ENCODE measurements at places on chromosomes 16 and 17. TPM values are rescaled to one million over a fixed set of nuclear protein-coding genes. Genes with fewer than 3 reads are reported as not detected.

DNA sequence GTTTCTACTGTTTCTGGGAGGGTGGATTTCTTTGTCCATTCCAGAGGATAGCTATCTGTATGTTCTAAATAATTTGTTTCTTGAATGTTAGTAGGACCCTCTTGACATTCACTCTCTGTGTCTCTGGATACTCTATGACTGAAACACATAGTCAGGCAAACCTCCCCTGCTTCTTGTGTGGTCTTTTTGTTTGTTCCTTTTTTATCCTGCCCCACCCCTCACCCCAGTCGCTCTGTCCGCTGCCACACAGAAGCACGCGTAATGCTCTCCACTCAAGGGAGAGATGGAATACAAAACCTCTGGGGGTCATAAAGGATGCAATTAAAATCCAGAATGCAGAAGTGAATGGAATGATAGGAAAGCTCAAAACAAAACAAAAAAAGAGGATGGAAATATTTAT, 253.1 kb downstream of the RBFOX1 start:
- DNase-seq = no peak

- DNase-seq = no peak
Observed at GRCh38 chr17:19381741-19382444, 3.6 kb downstream of the MAPK7 start.

ZNF624 gene
- total RNA-seq = 5.7 TPM

- DNase-seq = no peak
Observed at GRCh38 chr17:4163951-4164350, 21.0 kb downstream of the CYB5D2 start.

DNA sequence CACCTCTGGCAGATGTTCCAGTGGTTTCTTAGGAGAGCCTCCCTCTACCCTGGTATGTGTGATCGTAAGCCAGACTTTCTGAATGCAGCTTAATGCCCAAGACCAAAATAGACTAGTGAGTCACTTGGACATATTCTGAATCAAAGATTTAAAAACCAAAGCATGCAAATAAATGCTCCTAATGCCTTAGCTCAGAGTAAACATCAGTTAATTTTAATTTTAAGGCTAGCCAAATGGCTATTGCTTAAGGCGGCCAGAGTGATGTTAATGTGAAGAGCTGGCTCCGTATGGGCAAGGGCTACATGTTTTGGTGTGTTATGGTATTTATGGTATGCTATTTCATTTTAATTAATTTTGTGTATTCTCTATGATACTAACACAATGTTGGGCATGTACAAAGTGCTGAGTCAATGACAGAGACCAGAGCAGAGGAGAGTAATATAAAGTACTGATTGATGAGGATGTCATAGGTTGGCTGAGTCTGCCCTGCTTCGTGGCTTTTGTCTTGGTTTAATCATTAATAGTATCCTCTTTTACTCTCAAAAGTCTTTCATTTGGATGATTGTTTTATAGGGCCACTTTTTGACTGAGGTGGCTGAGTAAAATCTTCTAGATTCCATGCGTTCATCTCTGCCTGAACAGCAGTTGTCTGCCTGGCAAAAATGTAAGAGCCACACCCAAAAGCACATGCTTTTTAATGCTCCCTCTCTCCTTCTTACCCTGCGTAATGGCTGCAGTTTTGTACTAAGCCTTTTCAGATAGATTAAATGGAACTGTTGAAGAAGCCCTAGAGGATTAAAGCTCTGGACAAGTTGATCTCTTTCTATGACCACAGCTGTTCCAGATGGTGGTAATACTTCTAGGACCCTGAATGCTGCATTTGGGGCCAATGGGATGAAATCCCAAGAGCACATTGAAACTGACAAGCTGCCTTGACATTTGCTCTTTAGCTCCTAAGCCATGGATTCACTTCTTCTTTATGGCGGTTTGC, 59.6 kb downstream of the MAP2K6 start:
- no peak for DNase-seq

DNA sequence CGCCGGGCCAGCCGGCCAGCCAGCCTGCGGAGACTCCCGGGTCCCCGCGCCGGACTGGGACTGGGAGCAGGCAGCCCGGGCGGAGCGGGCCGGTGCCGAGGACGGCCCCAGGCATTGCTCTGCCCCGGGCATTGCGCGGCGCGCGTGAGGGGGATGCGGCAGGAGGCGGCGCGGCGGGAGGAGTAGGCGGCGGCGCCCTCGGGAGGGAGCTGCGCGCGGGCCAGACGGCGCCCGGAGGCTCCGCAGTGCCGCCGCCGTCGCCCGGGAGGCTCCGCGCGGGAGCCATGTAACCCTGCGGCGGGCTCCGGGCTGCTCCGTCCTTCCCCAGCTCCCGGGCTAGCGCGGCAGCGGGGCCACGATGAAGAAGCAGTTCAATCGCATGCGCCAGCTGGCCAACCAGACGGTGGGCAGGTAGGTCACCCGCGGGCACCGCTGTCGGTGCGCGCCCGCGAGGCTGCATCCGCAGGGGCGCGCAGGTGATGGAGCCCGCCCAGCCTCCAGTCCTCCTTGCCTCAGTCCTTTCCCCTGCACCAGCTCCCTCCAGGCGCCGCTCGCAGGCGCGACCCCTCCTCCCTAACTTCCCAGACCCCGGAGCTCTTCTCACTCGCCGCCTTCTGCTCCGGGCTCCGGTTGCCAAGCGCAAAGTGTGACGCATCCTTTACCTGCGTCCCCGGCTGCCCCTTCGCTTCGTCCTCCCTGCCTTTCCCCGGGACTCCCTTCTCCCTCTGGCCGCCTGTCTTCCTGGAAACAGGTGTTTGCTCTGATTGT, at the start of gene ARHGAP44:
TSS of gene ARHGAP44 (plus strand) at position 18 of the 768 bp plus-strand sequence. CDS start at position 359, 341 bp downstream.
- DNase-seq = no peak

- no peak for DNase-seq
Observed at GRCh38 chr16:56311208-56312027, 113.9 kb downstream of the AMFR start.

EPX gene
- not detected for total RNA-seq

HS3ST6 gene
- not detected for total RNA-seq

- no peak for DNase-seq
Observed at GRCh38 chr17:2996810-2997670, 66.4 kb downstream of the OR1D5 start.

DNA sequence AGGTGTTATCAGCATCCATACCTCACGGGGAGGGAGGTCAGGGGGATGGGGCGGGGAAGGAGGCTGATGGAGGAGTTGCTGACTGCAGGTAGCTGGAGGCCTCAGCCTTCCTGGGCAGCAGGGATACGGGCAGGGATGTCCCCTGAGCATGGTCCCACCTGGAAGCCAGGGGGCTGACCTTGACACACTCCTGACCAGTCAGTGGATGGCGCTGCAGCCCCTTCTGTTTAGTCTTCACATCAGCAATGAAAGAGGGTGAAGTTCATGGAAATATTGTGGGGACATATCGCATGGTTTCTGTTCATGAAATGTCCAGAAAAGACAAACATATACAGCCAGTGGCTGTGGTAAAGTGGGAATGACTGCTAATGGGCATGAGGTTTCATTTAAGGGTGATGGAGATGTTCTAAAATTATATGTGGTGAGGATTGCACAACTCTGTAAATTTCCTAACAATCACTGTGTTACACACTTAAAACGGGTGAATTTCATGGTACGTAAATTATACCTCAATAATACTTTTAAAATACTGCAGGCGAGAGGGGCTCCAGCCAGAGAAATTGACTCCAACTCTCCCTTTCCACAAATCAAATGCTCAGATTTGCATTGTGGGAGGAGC, 489.6 kb downstream of the CDH13 start:
- no peak for DNase-seq

GRCh38 chr16:68072038-68072695, 13.0 kb upstream of the NFATC3 start:
- DNase-seq = no peak

DNA sequence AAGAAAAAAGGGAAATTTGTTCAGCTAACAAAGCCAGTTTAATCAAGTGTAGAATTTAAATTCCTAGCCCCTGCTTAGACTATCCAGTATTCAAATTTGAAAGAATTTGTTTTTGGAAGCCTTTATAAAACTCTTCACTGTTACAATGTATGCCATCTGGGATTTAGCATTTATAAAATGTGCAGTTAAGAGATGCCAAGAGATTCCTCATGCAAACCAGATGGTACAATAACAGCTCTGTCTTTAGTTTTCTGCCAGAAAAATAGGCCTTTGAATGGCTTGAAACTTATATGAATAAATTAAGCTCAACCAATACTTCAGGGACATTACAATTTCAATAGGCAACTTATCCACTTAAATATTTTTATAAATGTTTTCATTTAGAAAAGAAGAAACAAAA, 6.8 kb upstream of the ANKS4B start:
- no peak for DNase-seq

SLC38A8 gene
- not detected for total RNA-seq

DNA sequence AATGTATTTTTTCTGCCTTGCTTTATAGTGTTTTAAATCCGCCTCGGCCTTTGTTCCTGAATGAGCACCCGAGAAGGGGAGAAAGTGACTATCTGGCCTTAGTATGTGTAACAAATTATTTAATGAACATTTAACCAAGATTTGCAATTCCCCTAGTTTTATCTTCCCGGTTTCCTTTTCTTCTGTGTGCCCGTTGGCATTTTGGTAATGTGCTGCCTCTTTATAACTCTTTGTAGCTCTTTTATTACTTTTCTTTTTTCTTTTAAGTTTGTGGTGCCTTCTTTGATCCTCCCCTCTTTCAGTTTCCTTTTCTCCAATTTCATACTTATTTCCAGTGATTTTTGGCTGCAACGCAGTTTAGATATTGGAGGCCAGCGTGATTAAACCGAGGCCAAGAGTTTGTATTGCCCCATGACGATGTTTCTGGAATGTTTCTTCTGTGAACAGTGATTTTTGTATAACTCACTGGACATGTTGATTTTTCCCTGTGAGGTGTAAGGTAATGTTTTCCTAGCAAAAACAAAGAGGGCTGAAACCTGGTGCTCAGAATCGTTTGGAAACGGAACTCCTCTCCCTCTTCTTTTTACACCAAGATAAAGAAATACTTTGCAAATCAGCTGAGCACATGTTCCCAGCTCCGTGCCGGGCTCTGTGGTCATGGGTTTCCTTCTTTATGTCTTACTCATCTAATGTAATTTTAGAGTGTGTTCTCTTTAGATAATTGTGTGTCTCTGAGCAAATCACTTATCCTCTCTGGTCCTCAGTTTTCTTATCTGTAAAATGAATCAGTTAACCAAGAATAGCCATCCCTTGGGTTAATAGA, 344.3 kb downstream of the WWOX start:
- DNase-seq = no peak

IFT20 gene
- total RNA-seq = 36.3 TPM

DNA sequence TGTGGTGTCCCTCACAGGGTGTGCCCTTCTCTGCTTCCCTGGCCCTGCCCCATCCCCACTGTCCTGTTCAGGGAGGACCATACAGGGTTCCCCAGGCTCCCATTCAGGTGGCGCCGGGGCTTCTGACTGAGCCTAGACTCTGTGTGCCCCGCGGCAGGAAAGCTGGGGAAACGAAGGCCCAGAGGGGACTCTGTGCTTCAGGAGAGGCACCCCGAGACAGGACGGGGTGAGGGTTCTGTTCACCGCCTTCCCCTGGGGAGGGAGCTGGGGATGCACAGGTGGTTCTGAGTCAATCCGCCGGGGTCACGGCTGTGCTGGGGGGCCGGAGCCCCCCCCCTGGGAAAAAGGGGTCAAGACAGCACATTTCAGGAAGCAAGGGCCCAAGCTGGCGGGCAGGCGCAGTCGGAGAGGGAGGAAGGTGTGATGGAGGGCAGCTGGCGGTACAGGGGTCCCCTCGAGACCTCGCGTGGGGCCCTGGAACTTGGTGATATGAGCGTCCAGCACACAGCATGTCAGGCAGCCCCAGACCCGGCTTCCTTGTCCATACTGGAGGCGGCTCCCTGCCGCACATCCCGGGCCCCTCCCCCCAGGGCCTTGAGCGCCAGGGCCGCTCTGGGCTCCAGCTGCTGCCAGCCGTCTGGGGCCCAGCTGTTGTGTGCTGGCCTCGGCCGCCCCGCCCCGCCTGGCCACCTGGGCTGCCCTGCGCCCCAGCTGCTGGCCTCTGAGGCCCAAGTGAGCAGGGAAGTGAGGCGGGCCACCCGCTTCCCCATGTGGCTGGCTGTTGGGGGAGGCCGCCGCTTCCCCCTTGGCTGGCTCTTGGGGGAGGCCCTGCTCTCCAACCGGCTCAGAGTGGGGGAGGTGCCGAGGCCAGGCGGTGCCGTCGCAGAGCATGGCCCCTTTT, 5.6 kb upstream of the NOTUM start:
- DNase-seq = no peak

DNA sequence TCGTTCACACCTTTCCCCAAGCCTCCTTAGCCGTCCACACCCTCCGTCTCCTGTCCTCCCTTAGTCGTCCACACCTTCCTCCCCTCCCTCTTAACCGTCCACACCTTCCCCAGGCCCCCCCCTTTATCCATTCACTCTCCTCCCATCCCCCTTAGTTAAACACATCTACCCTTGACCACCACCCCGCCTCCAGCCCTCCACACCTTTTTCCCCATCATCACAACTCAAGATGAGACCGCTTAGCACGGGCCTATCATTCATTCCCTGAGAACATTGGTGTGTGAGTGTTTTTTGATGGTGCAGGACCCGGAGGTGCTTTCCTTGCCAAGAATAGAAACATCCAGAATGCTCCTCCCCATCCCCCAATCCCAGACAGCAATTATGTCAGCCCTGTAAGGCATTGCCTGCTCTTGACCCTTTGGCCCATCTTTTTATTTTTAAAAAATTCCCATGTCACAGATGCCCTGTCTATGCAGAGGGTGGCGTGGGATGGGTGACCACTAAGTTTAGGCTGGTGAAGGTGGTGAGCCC, 1.4 kb downstream of the TENT4B start:
- DNase-seq = peak; percentile 35

GRCh38 chr17:50682938-50683337, 24.8 kb downstream of the ANKRD40 start:
- no peak for DNase-seq

GRCh38 chr17:44379887-44380286, 9.6 kb downstream of the ITGA2B start:
- DNase-seq = no peak

UNC13D gene
- 7.1 TPM for total RNA-seq

DNA sequence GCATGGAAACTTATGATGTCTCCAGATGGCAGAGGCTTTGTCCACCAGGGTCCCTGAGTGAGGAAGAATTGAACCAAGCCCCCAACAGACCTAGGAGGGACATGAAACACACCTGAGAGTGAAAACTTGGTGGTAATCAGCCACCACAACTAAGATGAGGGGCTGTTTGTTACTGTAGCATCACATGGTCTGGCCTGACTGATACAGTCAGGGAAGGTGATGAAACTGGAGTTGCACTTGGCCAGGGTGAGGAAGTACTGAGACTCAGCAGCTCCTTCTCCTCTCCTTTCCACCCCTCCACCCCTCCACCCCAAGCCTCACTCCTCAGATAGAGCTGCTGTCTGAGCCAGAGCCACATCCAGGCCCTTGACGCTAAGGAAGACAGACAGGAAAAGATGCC, 37.2 kb downstream of the C16orf82 start:
- DNase-seq = no peak

DNA sequence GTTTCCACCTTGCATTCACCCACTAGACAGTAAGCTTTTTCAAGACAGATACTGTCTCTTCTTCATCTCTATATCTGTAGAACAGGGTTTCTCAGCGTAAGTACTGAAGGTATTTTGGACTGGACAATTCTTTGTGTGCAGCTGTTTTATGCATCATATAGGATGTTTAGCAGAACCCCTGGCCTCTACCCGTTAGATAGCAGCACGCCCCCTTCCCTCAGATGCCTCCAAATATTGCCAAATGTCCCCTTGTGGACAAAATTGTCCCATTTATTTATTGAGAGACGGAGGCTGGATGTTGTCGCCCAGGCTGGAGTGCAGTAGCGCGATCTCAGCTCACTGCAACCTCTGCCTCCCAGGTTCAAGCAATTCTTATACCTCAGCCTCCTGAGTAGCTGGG, 263.3 kb upstream of the TBX2 start:
- DNase-seq = no peak

- DNase-seq = peak; percentile 63
Observed at GRCh38 chr16:86590501-86591144, 12.3 kb downstream of the FOXL1 start.

Data from endothelial cell of umbilical vein (primary cell).